ENCODE measurements at places on chromosomes 3 and 15.

DNA sequence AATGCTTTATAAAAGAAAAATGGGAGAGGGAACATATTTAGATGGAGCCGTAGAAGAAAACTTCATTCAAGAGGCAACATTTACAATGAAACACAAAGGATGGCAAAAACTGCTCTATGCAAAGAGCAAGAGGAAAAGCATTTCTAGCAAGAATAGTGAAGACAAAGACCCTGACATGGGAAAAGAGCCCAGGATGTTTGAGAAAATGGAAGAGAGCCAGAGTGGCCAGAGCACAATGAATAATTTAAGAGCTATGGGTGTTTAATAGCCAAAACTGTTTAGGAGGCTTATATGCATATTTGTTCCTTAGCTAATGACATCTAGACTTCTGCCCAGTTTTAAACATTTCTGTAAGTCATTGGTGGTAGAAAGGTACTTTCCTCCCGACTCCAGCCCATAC is 25.4 kb upstream of the SEMA6D start:
- no peak for DNase-seq

- no peak for DNase-seq
Observed at GRCh38 chr3:100319951-100320350, 14.6 kb upstream of the NIT2 start.

DNA sequence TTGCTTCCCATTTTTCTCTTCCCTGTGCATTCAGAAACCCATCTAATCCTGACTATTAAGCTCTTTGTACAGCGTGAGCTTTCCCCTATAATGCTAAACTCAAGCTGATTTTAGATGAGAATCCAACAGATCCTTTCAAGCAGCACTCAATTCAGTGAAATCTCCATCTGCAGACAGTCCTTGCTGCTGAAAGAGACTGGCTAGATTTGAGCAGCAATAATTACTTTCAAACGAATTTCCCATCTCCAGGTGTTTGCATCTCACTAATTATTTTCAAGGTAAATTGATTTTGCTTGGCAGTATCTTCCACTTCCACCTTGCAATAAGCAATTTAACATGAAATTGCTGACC is 49.5 kb upstream of the SLC7A14 start:
- DNase-seq, result no peak

- DNase-seq, result peak; percentile 11
Observed at GRCh38 chr15:29090617-29091466, 178.8 kb downstream of the NSMCE3 start.

DNA sequence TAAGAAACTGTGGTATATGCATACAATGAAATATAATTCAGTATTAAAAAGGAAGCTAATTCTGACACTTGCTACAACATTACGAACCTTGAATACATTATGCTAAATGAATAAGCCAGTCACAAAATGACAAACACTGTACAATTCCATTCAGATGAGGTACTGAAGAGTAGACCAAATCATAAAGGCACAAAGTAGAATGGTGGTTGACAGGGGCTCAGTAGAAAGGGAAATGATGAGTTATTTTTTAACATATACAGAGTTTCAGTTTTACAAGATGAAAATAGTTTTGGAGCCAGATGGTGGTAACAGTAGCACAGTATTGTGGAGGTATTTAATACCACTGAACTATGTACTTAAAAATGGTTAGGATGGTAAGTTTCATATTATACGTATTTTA is 254.6 kb upstream of the RBMS3 start:
- DNase-seq, result no peak

GRCh38 chr3:171956181-171956683 is 83.1 kb upstream of the FNDC3B start:
- no peak for DNase-seq

Data from IMR-90 (cell line).